Activated T-helper 2 cell treated with anti-CD3 and anti-CD28 coated beads, Interferon-gamma antibody, Interleukin-2, Interleukin-4, amounts not matched to agents 10 μg/mL and 5 μg/mL and 100 μg/mL, durations not matched to agents 14 hours and 24 hours and 36 hours (primary cell): ENCODE measurements at places on chromosomes 2 and 18.

GRCh38 chr2:226187156-226187555, 612.5 kb downstream of the IRS1 start:
- no peaks in the 10 kb centered on the region for H3K36me3 ChIP-seq
- H3K4me3 ChIP-seq, result no peak overlapping the region
- no peaks in the 10 kb centered on the region for H3K27me3 ChIP-seq
- no peak for DNase-seq

DNA sequence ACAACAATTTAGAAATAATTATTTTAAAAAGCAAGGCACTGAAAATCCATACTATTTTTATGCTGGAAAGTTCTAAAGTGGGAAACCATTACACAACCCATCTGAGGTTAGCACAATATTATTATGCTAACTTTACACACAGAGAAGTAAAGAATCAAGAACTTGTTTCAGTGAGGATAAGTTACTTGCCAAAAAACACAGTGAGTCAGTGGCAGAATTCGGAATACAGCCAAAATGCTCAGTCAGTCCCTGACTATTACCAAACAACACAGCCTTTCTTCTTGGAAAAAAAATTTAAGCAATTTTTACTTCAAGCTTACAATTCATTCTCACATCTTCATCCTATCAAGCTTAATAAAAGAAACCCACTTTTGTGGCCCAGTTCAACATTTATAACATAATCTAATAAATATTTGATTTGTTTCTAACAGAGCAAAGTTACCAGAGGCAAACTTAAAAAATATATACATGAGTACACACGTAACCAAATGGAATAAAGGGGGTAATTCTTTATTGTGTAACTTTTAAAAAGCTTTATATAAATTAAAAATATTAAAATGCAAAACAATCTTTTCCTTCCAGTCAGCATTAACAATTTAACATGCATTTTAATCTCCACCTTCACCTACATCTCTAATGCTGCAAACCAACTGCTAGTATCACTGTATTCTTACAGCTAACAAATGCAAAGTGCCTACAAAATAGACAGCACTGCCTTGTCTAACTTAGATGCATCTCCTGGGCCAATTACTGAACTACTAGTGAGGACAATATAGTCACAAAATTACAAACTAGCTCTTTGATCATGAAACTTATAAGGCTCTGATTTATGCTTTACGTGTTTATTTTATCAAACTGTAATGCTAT, 55.2 kb downstream of the CCDC88A start:
- no peak overlapping the region for H3K27ac ChIP-seq
- no peak overlapping the region for H3K4me3 ChIP-seq
- no peaks in the 10 kb centered on the region for H3K4me1 ChIP-seq
- no peak for DNase-seq

DNA sequence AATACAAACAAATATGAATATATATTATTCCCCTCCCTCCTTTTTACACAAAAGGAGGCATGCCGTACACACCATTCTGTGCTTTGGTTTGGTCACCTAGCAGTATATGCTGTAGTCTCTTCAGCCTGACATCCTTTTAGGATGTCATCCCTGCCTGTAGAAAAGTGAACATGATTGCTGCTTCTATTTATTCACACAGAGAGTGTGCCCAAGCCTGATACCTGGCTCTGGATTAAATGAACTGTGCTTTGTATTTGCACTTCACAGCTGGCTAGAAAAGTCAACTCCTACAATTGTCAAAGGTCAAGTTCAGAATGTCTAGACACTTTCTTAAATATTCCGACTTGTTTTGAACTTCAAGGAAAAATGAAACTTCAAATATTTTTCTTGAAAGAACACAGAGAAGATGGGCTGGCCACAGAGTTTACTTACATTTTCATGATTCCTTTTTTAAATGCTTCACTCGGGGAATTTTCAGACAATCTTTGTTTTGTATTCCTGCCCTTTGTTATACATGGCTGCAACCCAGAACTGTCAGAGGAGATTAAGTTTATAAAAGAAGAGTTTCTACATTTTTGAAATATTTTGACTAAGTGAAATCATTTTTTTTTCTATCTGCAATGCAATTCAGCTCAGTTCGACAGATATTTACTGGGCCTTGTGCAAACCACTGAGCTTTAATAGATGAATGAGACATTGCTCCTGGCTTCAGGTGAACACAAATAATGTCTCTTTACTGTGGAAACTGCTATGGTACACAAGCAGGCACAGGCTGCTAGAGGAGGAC, 33.5 kb downstream of the DAPL1 start:
- H3K4me1 ChIP-seq, result no peaks in the 10 kb centered on the region
- no peaks in the 10 kb centered on the region for H3K36me3 ChIP-seq
- no peak for DNase-seq
- H3K27me3 ChIP-seq, result no peaks in the 10 kb centered on the region
- H3K4me3 ChIP-seq, result no peak overlapping the region

DNA sequence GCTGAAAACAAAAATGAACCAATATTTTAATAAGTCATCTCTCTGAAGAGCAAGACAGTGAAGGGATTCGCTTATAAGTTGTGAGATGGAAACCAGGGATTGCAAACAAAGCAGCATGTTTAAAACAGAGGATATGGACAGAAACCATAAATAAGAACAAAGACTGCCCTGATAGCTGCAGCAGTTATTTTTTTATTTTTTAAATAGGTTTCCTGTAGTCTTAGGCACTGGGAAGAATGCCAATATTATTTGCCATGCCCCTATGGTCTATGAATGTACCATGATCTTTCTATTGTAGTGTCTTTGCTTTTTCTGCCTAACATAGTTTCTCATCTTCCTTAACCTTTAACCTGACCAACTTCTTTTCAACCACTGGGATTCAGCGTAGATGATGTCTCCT, 1334.0 kb upstream of the NRXN1 start:
- no peak overlapping the region for H3K4me3 ChIP-seq
- H3K27ac ChIP-seq, result no peak overlapping the region
- DNase-seq, result no peak
- no peaks in the 10 kb centered on the region for H3K36me3 ChIP-seq
- no peaks in the 10 kb centered on the region for H3K4me1 ChIP-seq

DNA sequence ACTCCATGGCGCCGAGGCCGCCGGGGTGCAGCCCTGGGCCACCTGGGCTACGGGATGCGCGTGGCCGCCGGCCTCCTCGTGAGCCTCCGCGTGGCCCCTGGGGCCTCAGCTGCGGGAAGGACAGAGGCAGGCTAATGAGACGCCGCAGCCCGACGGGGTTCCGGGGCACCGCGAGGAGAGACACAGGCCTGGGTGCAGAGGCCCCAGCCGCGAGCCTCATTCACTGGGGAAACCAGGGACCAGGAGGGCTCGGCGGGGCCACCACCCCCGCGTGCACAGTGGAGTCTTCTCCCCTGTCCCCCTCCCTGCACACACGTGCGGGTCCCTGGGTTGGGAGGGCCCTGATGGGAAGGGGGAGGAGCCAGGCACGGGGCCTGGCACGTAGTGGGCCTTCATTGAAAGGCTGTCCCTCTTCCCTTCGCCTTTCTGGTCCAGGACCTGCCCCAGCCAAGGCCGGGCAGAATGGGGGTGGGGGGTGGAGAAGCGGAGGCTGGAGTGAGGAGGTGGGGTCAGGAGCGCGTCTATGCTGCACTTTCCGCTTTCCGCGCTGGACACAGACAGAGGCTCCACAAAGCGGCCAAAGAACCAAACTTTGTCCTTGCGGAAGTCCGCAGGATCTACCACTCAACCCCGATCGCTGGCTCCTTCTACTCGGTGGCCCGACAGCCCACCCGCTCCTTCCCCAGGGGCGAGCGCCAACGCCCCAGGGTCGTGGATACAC, 9.1 kb downstream of the ALPP start:
- H3K4me1 ChIP-seq, result peaks cover 2% of the 10 kb centered on the region
- H3K4me3 ChIP-seq, result no peak overlapping the region
- DNase-seq, result no peak
- no peaks in the 10 kb centered on the region for H3K36me3 ChIP-seq
- H3K27me3 ChIP-seq, result peaks cover 44% of the 10 kb centered on the region

DNA sequence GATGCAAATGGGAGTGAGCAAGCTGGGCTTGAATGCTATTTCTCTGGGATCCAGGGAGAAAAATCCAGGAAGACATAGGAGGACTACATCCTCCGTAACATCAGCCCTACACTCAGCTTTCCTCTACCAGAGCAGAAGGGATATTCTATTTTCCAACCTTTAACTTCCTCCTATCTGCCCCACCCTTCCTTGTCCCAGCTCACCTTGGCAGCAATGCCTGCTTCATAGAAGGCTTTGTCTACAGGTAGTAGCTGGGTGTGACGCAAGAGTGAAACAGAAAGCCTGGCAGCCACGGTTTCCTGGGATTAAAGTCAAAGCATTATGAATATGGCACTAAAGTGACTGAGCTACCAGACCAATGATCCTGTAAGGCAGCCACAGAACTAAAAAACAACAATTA, 3.9 kb downstream of the KRTCAP3 start:
- no peak for DNase-seq
- peaks cover 3% of the 10 kb centered on the region for H3K4me1 ChIP-seq
- no peak overlapping the region for H3K4me3 ChIP-seq
- peaks cover 28% of the 10 kb centered on the region for H3K36me3 ChIP-seq

- H3K4me3 ChIP-seq, result no peak overlapping the region
- DNase-seq, result no peak
- no peaks in the 10 kb centered on the region for H3K36me3 ChIP-seq
- no peak overlapping the region for H3K27ac ChIP-seq
- H3K4me1 ChIP-seq, result no peaks in the 10 kb centered on the region
Measured at GRCh38 chr2:147108548-147108947, 736.3 kb upstream of the ACVR2A start.

DNA sequence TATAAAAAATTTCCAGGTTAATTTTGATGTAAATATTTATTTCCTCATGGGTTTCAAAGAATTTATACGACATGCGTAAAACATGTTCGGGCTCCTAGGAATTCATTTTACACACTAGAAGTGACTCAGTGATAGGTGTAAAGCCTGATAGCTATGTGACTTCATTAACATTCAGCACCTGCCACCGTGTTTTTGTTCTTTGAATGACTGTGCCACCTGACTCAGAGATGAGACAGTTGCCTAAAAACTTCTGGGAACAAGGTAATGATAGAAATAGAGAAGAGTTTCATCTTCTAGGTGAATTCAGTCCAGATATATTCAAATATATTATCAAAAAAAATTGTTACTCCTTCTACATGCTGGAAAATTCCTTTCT, 10.0 kb downstream of the IL1R2 start:
- H3K36me3 ChIP-seq, result no peaks in the 10 kb centered on the region
- H3K27ac ChIP-seq, result no peak overlapping the region
- DNase-seq, result no peak
- H3K27me3 ChIP-seq, result no peaks in the 10 kb centered on the region
- H3K4me3 ChIP-seq, result no peak overlapping the region
